Cardiac septum (tissue), 1 donor: ENCODE measurements at places on chromosomes 3 and 15. TPM values are rescaled to one million over a fixed set of nuclear protein-coding genes. Genes with fewer than 3 reads are reported as not detected.
A peak's percentile ranks its signal among the peaks of the same experiment; 100 is the strongest.

- no peak for DNase-seq
Observed at GRCh38 chr15:23616536-23616935, 31.1 kb downstream of the MAGEL2 start.

DNA sequence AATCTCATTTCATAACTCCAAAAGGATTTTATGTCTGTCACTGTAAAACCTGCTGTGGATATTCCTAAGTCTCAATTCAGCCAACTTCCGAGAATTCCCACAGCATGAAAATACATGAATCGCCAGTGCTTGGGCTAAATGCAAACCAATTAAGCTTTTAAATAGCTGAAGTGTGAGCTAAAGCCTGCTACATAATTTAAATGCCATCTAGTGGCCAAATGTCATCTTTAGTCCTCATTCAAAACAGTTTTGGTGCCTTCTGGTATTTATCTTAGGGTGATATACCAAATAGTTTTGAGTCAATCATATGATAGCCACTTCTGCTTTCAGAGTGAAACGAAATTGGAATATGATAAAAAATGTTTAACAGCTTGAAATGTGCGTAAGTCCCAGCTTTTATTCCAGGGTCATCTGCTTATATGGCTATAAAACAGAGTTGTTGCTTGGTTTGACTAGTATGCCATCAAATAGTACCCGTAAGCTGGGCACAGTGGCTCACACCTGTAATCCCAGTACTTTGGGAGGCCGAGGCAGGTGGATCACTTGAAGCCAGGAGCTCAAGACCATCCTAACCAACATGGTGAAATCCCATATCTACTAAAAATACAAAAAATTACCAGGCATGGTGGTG lies 41.8 kb upstream of the CCNL1 start:
- no peak for DNase-seq

DNA sequence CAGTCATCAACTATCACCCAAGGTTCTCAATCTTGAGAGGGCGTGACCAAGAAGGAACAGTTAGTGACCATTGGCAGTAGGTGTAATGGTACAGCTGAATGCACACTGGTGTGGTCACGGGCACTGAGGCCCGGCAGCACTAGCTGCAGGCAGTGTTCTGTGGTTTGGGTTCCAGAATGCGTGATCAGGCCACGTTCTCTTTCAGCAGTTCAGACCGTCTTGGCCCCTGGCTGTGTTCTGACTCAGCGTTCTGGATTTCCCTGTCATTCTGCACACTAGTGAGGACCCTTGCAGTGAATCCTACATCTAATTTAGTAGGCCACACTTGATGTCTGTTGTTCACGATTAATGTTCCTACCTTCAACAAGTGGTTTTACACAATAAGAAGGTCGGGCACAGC lies 220.5 kb upstream of the SLCO3A1 start:
- no peak for DNase-seq

DNA sequence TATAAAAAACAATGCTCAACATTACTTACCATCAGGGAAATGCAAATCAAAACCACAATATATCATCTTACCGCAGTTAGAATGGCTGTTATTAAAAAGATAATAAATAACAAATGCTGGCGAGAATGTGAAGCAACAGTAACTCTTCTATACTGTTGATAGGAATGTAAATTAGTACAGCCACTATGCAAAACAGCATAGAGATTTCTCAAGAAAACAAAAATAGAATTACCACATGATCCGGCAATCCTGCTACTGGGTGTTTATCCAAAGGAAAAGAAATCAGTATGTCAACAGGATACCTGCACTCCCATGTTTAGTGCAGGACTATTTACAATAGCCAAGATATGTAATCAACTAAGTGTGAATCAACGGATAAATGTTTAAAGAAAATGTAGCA lies 48.1 kb downstream of the ADAM10 start:
- DNase-seq, result no peak

DNA sequence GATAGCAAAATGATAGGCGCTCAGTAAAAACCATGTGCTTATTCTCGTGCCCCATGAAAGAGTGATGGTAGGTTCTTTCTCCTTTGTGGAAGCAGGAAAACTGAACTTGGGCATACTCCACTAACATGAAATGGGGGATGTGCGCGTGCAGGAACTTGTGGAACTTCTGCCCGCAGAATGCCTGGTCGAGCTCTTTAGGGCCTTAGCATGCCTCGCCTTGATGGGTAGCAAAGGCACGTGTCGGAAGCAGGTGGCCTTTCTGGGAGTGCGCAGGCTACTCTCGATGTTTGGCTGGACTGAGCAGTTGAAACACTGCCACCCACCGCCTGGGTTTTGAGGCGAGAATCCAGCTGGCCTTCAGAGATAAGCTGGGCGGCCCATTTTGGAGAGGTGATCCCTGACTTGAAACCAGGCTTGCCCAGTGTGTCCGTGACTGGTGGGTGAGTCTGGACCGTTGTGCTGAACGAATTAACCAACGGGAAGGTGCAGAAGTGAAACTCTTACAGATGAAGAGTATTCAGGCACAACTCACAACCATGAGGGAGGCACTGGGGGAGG lies 842 bp downstream of the PCCB start:
- peak; percentile 87 for DNase-seq

DNA sequence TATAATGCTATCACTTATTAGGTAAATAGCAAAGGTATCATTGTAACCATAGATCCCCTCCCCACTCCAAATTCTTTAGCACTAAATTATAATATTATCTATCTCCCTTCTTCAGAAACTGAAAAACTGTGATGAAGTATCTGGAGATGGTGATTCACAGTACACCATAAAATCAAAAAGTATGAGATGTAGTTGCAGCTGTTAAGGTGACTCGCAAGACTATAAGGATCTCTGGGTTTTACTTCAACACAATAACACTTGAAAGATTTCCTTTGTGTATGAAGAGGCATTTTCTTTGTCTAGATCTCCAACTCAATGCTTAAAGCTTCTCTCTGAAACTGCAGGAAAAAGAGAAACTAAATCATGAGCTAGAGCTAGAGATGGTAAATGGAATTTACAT lies 46.9 kb downstream of the IFT57 start:
- no peak for DNase-seq

PPP1R14D gene
- not detected for total RNA-seq

- no peak for DNase-seq
Observed at GRCh38 chr3:25985621-25986020, 195.7 kb downstream of the OXSM start.

CCR9 gene
- not detected for total RNA-seq

- no peak for DNase-seq
Observed at GRCh38 chr3:169505577-169506230, 157.8 kb downstream of the MECOM start.

- no peak for DNase-seq
Observed at GRCh38 chr3:20700714-20701113, 514.7 kb upstream of the SGO1 start.

- no peak for DNase-seq
Observed at GRCh38 chr15:100097342-100098127, 244.2 kb downstream of the ADAMTS17 start.
